Lower leg skin (tissue), 4 donors: ENCODE measurements at places on chromosomes 2 and 18.

GRCh38 chr18:11724781-11725180, 35.7 kb downstream of the GNAL start:
- DNase-seq, result no peak

DNA sequence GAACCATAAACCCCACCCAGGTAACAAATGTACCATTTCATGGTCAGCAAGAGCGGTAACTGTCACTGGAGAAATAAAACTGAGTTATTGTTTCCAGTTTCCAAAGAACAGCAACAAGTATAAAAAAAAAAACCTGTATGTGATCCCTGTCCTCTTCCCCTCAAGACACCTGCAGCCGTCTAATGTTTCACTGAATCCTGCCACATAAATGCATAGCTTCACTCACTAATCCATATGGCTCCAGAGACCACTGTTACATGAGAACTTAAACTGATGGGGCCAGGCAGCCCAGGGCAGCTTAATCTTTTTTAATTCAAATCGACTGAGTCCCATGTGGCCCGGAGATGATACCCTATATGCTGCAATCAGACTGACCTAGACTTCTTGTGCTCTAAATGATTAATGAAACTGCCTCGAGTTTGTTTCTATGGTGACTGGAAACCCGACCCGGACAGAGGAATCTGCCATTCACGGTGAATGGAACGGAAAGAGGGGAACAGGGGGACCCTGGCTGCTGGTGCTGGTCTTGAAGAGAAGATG, 60.9 kb upstream of the SIX2 start:
- no peak for DNase-seq

DNA sequence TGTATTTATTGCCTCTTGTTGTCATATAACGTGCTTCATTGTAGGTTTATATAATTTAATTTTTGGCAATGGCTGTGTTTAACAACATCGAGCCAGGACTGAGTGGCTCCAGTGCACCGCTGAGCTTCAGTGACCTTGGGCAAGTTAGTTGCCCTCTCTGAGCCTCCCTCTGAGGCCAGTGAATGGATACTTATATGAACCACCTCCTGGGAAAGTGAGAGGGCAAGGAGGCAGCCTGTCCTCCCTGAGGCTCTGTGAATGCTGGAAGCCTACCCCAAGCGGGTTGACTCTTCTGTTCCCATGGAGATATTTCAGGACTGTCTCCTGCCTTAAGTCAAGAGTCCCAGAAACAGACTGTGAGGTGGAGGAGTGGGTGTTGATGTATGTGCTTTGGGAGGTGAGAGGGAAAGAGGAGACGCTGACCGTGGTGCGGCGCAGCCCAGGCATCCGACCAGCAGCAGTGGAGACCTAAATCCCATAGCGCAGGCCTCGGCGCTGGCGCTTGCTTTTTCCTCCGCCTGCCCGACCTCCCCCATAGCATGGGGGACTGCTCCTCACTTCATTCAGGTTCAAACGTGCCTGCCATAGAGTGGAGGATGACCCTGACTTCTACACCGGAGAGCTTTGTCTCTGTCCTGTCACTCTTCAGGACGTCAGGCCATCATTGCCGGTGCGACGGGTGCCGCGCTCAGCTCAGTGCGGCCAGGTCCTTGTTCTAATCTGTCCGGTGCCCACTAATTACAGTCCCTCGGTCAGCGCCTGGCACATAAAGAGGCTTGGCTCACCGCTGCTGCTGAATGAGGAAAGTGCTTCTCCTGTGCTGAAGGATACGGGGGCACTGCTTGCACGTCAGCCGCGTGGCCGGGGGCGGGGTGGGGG, 167.3 kb upstream of the HS6ST1 start:
- no peak for DNase-seq

DNA sequence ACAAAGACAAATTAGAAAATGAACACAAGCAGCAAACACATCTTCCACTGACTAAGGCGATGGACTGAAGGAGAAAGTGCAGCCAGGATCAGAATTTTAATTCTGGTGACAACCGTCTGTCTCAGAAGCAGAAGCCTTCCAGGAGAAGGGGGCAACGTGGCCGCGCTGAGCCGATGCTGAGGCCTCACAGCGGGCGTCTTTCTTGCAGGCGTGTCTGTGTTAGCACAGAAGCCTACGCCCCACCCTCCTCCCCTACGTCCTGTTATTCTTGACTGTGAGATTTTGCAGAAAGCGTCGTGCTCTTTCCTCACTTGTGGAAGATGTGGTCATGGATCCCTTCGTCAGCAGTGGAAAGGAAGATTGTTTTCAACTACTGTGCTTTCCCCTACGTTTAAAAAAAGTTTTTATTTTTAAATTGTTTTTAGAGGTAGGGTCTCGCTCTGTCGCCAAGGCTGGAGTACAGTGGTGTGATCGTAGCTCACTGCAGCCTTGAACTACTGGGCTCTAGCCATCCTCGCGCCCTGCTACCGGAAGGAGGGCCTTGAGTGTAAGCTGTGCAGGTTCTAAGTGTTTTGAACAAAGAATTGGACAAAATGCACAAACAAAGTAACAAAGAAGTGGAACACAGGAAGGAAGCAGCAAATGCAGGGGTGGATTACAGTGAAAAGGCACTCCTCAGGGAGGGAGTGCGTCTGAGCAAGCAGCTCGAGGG, 422.0 kb downstream of the GALR1 start:
- DNase-seq, result no peak

DNA sequence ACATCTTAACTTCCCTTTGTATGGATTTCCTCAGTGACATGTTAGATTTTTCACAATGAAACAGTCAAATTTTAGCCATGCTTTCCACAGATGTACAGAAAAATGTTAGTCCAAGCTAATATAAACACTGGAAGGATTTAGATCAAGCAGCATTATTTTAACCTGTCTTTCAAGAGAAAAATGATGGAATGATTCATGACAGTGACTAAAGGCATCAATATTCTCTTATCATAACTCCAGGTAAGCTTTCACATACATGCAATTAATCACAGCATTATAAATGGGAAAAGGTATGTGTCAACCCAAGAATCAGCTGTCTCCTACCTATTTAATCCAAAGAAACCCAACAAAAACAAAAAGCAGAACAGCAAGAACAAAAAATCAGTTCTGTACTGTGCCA, 92.7 kb downstream of the NCKAP5 start:
- no peak for DNase-seq

GRCh38 chr2:126429103-126429502, 226.9 kb upstream of the GYPC start:
- no peak for DNase-seq

GRCh38 chr2:107627164-107627563, 199.5 kb upstream of the RGPD4 start:
- DNase-seq, result no peak

GRCh38 chr2:17036361-17036760, 370.7 kb upstream of the CYRIA start:
- no peak for DNase-seq

DNA sequence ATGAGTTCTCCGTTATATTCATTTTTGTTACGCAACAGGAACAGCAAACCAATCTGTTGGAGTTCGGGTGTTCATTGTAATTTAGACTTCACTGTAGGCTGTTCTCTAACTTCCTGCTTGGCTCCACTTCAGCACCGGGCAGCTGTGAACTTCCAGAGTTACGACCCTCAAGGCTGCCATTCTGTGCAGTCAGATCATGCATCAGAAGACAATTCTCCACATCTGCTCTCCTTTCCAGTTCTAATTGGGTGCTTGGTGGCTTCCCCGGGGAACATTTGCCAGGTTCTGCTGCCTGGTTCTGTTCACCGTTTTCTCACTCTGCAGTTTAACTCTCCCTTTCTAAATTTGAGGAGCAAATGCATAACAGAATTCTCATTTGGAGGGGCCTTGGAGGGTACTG, 237.7 kb downstream of the NYAP2 start:
- no peak for DNase-seq

GRCh38 chr2:171584001-171584400, 61.7 kb downstream of the CYBRD1 start:
- no peak for DNase-seq

GRCh38 chr2:208366215-208367127, 40.1 kb upstream of the PTH2R start:
- DNase-seq, result no peak

- DNase-seq, result no peak
Observed at GRCh38 chr2:11582612-11582861, 48.7 kb downstream of the GREB1 start.

DNA sequence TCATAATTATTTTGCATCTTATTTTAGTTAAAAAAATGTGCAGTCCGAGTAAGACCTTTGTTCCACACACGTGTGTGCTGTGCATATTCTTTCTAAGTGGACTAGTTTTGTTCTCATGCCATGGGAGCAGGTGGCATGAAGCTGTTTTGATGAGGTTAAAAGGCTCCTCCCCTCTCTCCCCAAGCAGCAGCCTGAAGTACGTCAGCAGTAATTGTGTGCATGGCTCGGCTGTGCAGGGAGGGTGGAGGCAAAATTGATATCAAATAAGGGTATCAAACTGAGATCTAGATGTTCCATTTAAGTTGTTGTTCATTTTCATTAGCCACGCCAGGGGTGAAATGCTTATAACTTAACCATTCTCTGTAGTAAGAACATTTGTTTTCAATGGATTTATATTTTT, at the start of gene NYAP2:
TSS of gene NYAP2 (plus strand) at position 207 of the 400 bp plus-strand sequence. CDS start 9,171 bp downstream, outside the sequence.
- DNase-seq, result no peak

- DNase-seq, result no peak
Observed at GRCh38 chr18:49178736-49179135, 228.0 kb upstream of the SMAD7 start.

DNA sequence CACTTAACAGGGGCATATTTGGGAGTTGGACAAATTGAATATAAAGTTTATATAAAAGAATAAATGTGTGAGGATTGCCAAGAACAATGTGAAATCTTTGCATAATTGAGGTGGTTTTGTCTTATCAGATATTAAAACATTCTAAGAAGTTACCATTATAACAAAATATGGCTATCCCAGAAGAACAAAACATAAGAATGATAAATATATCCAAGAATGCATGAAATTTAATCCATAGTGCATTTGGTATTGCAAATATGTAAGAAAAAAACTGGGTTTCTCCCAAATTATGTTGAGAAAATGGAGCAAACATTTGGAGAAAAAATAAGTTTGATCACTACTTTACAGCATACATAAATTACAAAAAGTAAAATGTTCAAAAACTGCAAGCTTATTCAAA, 562.4 kb downstream of the RNF144A start:
- DNase-seq, result no peak

DNA sequence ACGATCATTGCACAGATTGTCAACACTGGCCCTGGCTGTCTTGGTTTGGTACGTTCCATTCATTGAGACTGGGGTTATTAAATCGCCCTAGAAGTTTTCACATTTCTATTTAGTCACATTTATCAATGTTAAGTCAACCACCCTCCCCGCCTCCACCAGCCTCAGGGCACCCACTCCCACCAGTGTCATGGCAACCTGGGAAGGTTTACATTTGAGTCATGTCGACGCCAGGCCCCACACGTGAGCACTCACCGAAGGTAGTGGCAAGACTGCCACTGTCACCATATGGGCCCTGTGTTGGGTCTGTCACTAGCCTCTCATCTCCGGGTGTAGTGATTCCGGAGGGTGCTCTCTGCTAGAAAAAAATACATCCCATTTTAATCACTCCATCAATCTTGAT, 194.2 kb downstream of the TWIST2 start:
- no peak for DNase-seq

- no peak for DNase-seq
Observed at GRCh38 chr2:126534478-126534877, 121.5 kb upstream of the GYPC start.

DNA sequence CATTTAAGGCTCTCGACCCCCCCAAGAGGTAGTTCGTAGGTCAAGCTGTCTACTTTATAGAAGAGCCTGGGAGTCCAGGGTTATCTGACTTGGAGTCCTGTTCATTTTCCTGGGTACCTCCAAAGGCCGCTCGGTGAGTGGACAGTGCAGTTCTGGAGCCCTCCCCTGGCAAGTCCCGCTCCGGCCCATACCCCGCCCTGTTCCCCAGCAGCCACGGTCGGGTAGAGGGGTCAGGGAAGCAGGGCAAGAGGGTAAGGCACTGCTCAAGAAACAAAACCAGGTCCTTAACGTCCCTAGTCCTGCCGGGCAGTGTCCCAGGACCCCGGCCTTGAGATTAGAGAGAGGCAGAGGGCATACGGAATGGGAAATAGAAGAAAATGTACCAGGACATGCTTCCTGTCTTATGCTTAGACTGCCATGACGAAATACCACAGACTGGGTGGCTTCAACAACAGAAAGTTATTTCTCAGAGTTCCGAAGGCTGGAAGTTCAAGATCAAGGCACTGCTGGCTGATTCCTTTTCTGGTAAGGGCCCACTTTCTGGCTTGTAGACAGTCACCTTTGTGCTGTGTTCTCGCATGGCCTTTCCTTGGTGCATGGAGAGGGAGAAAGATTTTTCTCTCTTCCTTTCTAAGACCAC, 5.4 kb upstream of the HPCAL1 start:
- DNase-seq, result no peak

- DNase-seq, result no peak
Observed at GRCh38 chr2:233082931-233083755, 23.0 kb downstream of the INPP5D start.

DNA sequence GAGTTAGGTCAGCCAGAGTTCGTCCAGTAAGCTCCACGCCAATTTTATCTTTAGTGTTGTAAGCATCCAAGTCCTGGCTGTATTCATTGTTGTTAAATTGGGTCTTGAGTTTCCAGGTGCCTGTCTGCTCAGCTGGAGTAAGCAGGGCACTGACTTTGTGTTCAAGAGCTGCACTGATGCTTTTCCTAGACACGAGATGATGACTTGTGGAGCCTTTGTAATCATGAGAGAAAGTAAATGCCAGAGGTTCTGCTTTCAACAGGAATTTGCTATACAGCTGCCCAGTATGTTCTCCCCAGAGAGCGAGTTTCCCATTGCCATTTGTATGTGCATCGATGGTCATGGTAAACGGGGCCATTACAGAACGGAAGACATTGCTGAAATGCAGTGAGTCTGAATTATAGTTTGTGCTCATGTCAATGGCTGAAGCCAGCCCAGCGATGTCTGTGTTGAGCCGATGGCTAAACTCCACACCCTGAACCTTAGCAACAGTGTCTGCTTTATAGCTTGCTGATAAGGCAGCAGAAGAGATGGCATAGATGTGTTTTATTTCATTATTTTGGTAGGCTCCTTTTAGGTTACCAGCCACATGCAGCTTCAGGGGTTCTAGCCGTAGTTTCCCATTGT, 32.9 kb downstream of the APOB start:
- no peak for DNase-seq

- DNase-seq, result no peak
Observed at GRCh38 chr2:113192459-113193100, 18.8 kb downstream of the PSD4 start.
